ENCODE measurements at places on chromosomes 16 and 17.

GRCh38 chr16:57669476-57670162, 1.5 kb downstream of the ADGRG3 start:
- no peak for DNase-seq

DNA sequence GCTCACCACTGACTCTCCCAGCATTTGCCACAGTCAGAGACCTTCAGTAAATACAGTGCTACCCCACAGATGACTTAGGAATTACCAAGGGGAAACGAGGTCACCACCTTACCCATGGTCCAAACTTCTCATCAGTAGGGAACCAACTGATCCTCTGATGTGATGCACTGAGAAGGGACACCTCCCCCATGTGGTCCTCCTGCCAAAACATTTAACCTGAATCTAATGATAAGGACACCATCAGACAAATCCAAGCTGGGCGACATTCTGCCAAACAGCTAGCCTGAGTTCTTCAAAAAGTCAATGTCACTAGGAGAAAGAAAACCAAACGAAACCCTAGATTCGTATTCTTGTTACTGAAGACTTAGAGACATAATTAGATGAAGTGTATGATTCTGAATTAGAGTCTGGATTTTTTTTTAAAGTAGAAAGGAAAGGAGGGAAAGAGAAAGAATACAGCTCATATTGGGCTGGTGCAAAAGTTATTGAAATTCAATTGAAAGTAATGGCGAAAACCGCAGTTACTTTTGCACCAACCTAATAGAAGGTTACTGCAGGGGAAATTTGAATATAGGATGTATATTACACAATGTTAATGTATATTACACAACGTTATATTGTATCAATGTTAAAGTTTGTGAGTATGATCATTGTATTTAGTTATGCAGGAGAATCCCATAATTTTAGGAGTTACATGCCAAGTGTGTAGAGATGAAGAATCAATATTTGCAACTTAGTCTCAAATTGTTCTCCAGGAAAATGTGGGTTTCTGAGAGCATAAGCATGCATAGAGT, 2.3 kb upstream of the CSNK2A2 start:
- no peak for DNase-seq

DNA sequence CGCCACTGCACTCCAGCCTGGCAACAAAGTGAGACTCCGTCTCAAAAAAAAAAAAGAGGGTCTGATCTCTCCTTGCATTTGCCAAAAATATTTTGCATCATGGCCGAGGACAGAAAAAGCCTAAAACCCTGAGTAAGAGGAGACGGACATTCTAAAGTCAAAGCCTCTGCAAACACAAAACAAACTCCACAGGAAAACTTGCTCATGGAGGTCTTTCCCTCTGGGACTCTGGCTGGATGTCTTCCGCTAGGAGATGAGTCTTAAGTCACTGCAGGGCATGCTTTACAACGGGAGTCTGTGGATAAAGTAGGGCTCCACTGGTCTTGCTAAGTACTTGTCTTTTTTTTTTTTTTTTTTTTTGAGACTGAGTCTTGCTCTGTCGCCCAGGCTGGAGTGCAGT, 74.0 kb downstream of the MRM3 start:
- DNase-seq, result no peak

DNA sequence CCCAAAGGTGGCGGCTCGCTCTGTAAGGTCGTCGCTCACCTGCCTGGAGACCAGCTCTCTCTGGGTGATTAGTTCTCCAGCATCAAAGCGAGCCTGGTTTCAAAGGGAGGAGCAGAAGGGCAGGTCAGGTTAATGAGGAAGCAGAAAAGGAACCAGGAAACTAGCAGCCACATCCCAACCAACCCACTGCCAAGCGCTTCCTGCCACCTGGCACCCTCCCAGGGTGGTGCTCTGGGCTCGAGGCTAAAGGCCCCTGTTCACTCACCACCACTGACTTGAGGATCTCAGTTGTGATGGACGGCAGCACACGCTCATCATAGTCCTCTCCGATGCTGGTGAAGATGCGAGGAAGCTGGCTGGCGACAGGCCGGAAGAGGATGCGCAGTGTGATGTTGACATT, 5.6 kb downstream of the PHB1 start:
- no peak for DNase-seq

GRCh38 chr17:65359016-65359415, 202.4 kb downstream of the AXIN2 start:
- DNase-seq, result no peak

- no peak for DNase-seq
Measured at GRCh38 chr16:12767897-12768296, 35.8 kb downstream of the CPPED1 start.

DNA sequence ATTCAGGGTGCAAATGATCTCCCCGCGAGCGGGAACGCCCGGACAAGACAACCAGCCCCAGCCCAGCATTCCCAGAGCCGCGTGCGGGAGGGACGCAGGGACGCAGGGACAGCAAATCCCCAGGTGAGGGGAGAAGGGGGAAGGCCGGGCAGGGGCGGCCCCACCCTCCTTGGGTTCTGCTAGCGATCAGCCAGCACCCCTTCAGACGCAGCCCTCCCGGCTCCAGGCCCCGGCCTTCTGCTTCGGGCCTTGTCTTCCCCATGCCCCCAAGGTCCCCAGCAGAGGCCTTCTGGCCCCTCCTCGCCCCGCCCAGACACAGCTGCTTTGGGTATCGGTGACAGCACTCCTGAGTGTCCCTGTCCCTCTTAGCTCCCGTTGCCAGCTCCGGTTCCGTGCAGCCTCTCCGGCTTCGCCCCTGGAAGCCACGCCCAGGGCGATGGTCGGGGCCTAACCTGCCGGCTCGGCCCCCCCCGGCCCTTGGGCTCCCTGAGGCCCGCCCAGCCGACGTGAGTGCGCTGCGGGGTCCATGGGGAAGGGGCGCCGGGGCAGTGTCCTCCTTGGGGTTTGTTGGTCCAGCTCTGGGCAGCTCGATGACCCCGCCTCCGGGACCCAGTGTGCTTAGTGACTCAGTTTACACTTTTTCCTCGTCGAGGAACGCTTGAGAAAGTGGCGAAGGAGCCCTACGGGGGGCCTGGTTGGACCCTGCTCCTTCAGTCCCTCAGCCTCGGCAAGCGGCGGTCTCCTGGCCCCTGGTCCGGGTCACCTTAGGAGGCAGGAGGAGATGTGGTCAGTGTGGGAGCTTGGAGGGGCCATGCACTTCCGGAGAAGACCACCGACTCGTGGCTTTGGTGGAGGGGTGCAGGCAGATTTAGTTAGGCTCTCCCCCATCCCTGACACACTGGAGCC, 50.5 kb upstream of the AMZ2 start:
- peak; percentile 35 for DNase-seq

DNA sequence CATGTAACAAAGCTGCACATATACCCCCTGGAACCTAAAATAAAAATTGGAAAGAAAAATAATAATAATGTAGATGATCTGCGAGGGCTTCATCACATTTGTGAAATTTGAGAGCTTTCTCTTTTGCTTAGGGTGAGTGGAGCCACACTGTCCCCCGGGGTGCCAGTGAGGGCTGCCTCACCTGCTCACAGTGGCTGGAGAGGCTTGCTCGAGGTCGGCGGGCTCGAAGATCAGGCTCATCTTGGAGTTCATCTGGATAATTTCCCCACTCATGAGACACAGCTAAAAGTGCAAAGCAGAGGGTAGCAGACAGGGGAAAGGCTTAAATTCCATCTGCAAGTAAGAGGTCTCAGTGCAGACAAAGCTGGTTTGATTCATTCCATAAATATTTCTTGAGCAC, 123.8 kb downstream of the DNAH3 start:
- no peak for DNase-seq
